ENCODE measurements at places on chromosomes 7 and 10. TPM values are rescaled to one million over a fixed set of nuclear protein-coding genes. Genes with fewer than 3 reads are reported as not detected.

The TAS2R3 gene
- total RNA-seq = 3.8 TPM

The INTS1 gene
- 177 TPM for total RNA-seq

The SFMBT2 gene
- 1.7 TPM for total RNA-seq

The MPP7 gene
- 6.6 TPM for total RNA-seq

The STEAP1 gene
- 41.8 TPM for total RNA-seq

The SFTPA2 gene
- 0.86 TPM for total RNA-seq

The FIS1 gene
- 83.8 TPM for total RNA-seq

The ATG9B gene
- total RNA-seq = 7.9 TPM

The ABCF2 gene
- total RNA-seq = 43.0 TPM

DNA sequence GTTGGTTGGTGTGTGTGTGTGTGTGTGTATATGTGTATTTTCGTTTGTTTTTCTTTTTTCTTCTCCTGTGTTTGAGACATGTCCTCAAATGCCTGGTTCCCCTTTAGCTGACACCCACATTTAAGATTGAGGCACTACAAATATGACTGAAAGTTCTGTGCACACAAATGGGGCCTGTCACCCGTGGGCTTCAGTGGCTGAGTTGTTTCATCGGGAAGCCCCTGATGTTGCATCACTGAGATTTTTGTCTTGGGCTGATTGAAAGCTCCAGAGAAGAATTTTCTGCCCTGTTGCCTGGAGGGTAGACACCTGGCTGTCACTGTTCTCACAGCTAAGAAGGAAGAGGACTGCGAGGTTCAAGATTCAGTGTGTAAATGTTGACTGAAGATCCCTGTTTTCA is 283.8 kb upstream of the C7orf33 start:
- no peaks in the 10 kb centered on the region for H3K4me1 ChIP-seq
- H3K27me3 ChIP-seq = peaks cover 39% of the 10 kb centered on the region
- H3K27ac ChIP-seq = no peak overlapping the region
- no peak overlapping the region for H3K4me3 ChIP-seq
- no peaks in the 10 kb centered on the region for H3K36me3 ChIP-seq

- H3K36me3 ChIP-seq = no peaks in the 10 kb centered on the region
- no peak overlapping the region for H3K27ac ChIP-seq
- H3K4me3 ChIP-seq = no peak overlapping the region
- no peak for DNase-seq
- peaks cover 9% of the 10 kb centered on the region for H3K4me1 ChIP-seq
- H3K27me3 ChIP-seq = no peaks in the 10 kb centered on the region
Observed at GRCh38 chr10:30842894-30843293, 188.8 kb downstream of the ZNF438 start.

DNA sequence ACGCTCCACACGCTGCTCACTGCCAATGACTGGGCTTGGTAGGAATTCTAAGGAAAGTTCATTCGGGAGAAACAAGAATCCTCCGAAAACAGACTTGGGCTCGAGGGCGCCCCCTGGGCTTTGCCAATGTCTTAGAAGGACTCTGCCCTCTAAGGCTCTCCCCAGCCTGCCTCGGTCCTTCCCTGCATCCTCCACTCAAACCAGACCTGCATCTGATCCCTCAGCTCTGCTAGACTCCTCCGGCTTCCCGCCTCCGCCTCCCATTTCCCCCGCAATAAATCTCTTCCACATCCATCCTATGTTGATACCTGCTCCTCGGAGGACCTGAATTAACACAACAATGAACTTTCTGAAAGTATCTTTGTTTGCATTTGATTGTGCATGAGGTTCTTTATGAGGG is 177.6 kb downstream of the PLPP4 start:
- H3K36me3 ChIP-seq = no peaks in the 10 kb centered on the region
- H3K4me3 ChIP-seq = no peak overlapping the region
- peaks cover under 1% of the 10 kb centered on the region for H3K27me3 ChIP-seq
- DNase-seq = no peak

- no peaks in the 10 kb centered on the region for H3K36me3 ChIP-seq
- H3K4me3 ChIP-seq = no peak overlapping the region
- H3K27ac ChIP-seq = no peak overlapping the region
- no peaks in the 10 kb centered on the region for H3K27me3 ChIP-seq
- DNase-seq = no peak
- H3K4me1 ChIP-seq = no peaks in the 10 kb centered on the region
Observed at GRCh38 chr10:19347621-19348020, 299.0 kb downstream of the MALRD1 start.

- H3K4me3 ChIP-seq = no peak overlapping the region
- H3K4me1 ChIP-seq = no peaks in the 10 kb centered on the region
- DNase-seq = no peak
- H3K27ac ChIP-seq = no peak overlapping the region
- peaks cover 35% of the 10 kb centered on the region for H3K27me3 ChIP-seq
Observed at GRCh38 chr7:44113764-44114354, 9.5 kb downstream of the POLD2 start.

- H3K4me1 ChIP-seq = peaks cover 7% of the 10 kb centered on the region
- no peak overlapping the region for H3K27ac ChIP-seq
- DNase-seq = no peak
- peaks cover 23% of the 10 kb centered on the region for H3K36me3 ChIP-seq
- peaks cover 88% of the 10 kb centered on the region for H3K27me3 ChIP-seq
Observed at GRCh38 chr7:127251465-127252376, 1.0 kb downstream of the GRM8 start.

GRCh38 chr7:22662036-22662435 is 65.0 kb upstream of the IL6 start:
- no peak overlapping the region for H3K27ac ChIP-seq
- no peak overlapping the region for H3K4me3 ChIP-seq
- H3K4me1 ChIP-seq = peaks cover 47% of the 10 kb centered on the region
- DNase-seq = no peak

DNA sequence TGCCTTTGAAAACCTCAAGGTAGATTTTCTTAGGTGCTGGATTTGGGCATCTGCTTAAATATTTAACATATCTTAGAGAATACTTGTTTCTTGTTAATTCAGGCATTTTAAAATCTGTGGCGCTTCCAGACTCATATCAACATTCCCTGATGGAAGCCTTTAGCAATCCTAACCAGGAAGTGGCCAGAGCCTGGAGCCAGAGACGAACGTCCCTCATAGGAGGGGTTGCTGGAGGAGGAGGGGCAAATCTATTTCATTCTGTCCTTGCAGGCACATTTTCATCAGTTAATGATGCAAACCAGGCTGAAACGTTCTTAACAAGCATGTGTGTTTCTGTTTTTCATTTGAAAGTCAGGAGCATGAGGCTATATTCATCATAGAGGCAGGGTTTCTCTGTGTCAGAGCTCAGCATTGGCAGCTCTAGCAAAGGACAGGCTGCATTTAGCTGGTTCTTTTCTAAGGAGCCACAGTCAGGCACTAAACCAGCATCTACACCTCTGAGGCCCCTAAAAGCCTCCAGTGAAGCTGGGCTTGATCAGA is 17.8 kb upstream of the IFIT2 start:
- DNase-seq = peak; percentile 18
- H3K27me3 ChIP-seq = no peaks in the 10 kb centered on the region
- no peak overlapping the region for H3K4me3 ChIP-seq
- H3K36me3 ChIP-seq = peaks cover 5% of the 10 kb centered on the region
- H3K4me1 ChIP-seq = peaks cover 52% of the 10 kb centered on the region

DNA sequence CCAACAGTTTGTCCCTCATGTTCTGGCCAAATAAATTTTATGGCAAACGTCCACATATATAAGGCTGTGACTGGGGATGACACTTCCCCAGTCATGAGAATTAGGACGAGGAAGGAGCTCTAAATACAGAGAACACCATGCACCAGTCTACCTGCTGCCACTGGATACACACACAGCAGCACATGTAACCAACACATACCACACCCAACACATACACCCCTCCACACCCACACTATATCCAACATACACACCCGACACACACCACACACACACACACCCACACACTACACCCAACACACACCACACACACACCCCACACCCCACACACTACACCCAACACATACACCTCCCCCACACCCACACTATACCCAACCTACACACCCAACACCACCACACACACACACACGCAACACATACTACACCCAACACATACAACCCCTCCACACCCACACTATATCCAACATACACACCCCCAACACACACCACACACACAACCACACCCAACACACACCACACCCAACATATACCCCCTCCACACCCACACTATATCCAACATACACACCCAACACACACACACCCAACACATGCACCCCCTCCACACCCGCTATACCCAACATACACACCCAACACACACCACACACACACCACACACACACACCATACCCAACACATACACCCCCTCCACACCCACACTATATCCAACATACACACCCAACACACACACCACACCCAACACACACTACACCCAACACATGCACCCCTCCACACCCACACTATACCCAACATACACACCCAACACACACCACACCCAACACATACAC is 74.1 kb downstream of the HIPK2 start:
- no peaks in the 10 kb centered on the region for H3K36me3 ChIP-seq
- no peak overlapping the region for H3K27ac ChIP-seq
- H3K4me1 ChIP-seq = no peaks in the 10 kb centered on the region
- DNase-seq = no peak
- H3K4me3 ChIP-seq = no peak overlapping the region

DNA sequence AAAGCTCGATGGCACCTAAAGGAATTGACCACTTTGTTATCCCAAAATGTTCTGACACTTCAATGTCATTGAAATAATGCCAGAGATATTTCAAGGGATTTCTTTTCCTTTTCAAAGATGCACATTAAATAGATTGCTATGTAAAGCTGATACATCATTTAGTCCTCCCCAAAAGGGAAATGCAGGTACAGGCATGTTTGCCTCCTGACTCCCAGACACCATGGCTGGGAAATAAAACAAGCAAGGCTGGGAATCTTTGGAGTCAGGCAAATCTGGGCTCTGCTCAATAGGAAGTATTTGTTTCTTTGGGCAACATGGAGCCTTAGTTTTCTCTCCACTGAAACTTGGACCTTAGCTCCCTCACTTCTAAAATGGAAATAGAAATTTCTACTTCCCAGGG is 230.8 kb upstream of the LRRTM3 start:
- H3K36me3 ChIP-seq = no peaks in the 10 kb centered on the region
- H3K4me3 ChIP-seq = no peak overlapping the region
- DNase-seq = no peak
- H3K4me1 ChIP-seq = no peaks in the 10 kb centered on the region
- no peaks in the 10 kb centered on the region for H3K27me3 ChIP-seq

- DNase-seq = no peak
- peaks cover 38% of the 10 kb centered on the region for H3K4me1 ChIP-seq
- H3K27me3 ChIP-seq = no peaks in the 10 kb centered on the region
- H3K36me3 ChIP-seq = peaks cover 74% of the 10 kb centered on the region
- peak overlapping the region; percentile 98 for H3K27ac ChIP-seq
- peak overlapping the region; percentile 90 for H3K4me3 ChIP-seq
Observed at GRCh38 chr10:988667-989545, 672 bp downstream of the GTPBP4 start.

GRCh38 chr7:31004393-31004792 is 40.6 kb downstream of the GHRHR start:
- H3K4me1 ChIP-seq = no peaks in the 10 kb centered on the region
- H3K27me3 ChIP-seq = peaks cover 100% of the 10 kb centered on the region
- no peak for DNase-seq
- H3K4me3 ChIP-seq = no peak overlapping the region

- no peak for DNase-seq
- H3K27ac ChIP-seq = no peak overlapping the region
- H3K27me3 ChIP-seq = no peaks in the 10 kb centered on the region
Observed at GRCh38 chr10:110032801-110033700, 25.3 kb downstream of the ADD3 start.

DNA sequence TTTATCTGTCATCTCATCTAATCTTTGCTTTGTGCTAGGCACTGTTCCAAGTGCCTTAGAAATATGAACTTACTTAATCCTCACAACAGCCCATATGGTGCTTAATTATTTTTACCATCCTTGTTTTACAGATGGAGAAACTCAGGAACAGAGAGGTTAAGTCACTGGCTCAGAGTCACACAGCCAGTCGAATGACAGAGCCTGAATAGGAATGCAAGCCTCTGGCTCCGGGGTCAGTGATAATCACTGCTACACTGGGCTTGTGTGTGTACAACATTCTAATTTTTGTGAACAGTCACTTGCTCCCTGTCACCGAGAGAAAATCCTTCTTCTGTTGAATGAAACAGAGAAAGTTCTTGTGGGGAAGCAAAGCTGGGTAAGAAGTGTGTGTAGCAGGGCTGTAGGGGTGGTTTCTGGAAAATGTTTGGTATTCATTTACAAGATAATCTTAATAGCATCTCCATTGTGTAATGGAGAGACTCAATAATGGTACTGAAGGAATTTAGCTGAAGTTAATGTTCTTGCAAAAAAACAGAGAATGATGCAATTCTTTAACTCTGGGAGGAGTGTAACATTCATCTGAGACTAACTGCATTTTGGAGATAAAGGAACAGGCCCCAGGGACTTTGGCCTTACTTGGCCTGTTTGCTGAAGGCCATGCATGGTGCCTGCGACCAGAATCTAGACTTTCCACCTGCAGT is 290.6 kb downstream of the FRMD4A start:
- H3K27ac ChIP-seq = no peak overlapping the region
- no peak for DNase-seq
- H3K4me3 ChIP-seq = no peak overlapping the region
- H3K4me1 ChIP-seq = peaks cover 10% of the 10 kb centered on the region

DNA sequence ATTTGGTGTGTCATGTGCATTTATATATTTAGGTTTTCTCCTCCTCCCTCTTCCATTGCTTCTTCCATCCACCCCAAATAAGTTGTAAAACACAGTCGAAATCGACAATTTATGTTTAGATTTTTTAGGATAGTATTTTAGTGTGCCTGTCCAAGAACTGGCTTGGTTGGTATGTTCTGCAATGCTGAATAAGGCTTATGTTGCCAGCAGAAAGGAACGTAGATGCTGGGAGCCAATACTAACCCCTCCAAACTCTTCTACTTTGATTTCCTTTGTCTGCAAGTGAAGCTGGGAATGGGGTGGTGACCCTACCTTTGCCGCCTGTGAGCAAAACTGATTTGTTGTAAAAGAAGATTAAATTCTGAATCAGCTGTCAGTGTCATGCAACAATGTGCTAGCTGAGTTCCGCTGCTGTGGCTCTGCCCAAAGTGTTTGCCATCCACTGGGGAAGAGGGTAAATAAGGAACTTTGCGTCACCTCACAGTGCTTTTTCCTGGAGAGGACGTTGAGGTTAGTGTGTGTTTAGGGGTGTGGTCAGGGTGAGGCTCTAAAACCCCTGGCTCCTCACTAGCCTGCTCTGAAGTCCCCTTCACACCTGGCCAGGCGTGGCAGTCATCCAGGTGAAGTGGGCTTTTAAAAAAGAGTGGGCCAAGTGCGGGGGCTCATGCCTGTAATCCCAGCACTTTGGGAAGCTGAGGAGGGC is 44.4 kb downstream of the TACC2 start:
- H3K4me3 ChIP-seq = no peak overlapping the region
- no peaks in the 10 kb centered on the region for H3K36me3 ChIP-seq
- DNase-seq = no peak
- no peak overlapping the region for H3K27ac ChIP-seq

GRCh38 chr10:59781511-59781910 is 28.3 kb upstream of the MRLN start:
- H3K27me3 ChIP-seq = no peaks in the 10 kb centered on the region
- H3K4me3 ChIP-seq = no peak overlapping the region
- H3K36me3 ChIP-seq = no peaks in the 10 kb centered on the region
- DNase-seq = no peak
